IPS DF 6.9 (cell line): ENCODE measurements at places on chromosomes 3 and 15.

GRCh38 chr3:156834962-156835535, 8.9 kb downstream of the LEKR1 start:
- DNase-seq: no peak

DNA sequence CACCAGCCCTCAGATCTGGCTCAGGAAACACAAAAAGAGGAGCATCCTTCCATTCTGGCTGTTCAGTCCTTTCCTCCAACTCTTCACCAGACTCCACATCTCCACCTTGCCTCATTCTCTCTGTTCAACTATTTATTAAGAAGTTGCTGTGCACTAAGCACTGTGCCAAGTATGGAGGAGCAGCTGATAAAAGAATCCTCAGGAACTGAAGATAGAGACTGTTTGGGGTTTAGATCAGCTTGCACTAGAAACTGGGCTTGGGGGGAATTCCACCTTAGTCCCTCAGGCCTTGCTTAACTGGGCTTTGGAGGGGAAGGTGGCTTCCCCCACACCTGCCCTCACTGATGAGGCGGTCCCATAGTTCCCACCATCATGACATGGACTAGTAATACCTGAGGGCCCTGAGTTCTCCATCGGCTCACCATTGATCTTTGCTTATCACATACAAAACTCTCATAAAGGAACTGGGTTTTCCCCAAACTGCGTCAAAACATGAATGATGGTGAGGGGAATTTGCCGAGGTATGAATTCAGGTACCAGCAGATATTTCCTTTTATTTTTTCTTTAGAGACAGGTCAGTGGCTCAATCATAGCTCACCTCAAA, 1.7 kb upstream of the CCR8 start:
- DNase-seq: no peak

DNA sequence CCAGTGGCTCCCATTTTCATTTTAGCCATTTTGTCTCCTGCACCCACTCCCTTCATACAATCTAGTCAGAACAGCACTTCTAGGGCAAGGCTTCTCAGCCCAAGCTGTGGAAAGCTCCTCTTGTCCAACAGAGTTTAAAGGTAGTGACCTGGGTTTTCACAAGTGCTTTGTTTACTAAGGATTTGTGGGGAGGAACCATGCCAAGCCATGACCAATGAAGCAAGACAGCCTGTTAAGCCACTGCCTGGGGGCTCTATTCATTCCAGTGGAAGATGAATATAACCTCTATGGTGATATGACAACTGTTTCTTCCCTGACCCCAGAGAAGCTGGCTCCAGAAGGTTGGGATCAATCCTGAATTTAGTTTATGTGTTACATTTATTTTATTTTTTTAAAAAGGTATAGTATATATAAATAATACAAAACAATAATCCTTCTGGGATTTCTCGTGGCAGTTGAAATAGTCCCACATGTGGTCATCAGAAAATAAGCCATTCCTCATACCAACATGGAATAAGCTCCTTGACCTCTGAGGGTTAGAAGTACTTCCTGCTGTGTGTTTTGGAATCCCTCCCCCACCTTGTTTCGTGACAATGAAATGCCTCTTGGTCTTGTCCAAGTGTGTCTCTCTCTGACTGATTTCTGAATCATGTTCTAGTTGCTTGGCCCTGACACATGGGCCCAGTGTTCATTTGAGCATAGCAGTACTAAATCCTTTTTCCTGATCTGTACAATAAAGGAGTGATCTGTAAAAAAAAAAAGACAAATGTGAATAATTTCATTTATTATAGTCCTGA, 13.3 kb upstream of the THUMPD3 start:
- no peak for DNase-seq

DNA sequence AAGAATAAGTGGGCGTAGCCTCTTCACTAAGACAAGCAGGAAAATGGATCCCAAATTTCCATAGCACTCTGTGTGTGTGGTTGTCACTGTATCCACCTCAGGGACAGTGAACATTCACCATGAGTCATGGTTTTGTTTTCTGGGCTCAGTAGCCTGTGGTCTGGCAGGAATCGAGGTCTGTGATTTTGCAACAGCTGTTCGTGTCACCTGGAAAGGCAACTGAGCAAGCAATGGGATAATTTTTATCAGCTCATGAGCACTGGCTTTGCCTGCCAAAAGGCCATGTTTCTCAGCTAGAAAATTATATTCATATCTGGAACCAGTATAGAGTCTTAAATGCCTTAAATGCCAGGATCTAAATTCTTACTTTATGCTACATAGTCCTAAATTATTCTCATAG, 60.9 kb downstream of the STRIT1 start:
- no peak for DNase-seq

GRCh38 chr15:53875139-53875538, 103.1 kb upstream of the UNC13C start:
- DNase-seq: no peak

- no peak for DNase-seq
Observed at GRCh38 chr3:57917601-57918000, 90.6 kb upstream of the FLNB start.

GRCh38 chr15:83734487-83734886, 80.6 kb downstream of the ADAMTSL3 start:
- DNase-seq: no peak

DNA sequence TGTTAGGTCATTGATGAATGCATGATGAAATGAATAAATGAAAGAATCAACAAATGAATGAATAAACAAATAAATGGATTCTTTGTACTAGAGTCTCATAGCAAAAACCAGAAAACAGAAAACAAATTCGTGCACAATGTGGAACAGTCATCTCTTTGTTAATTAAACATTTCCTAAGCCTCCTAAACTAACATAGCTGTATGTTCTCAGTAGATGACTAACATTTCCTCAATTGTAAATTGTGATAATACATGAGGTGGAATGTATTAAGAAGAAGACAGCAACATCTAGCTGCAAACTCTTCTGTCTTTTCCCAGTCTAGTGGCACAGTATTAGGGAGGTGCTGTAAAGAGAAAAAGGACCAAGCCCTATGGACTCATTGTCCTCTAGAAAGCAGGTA, 1021.0 kb downstream of the MCTP2 start:
- DNase-seq: no peak

- no peak for DNase-seq
Observed at GRCh38 chr15:73751899-73752805, 999 bp downstream of the INSYN1 start.

DNA sequence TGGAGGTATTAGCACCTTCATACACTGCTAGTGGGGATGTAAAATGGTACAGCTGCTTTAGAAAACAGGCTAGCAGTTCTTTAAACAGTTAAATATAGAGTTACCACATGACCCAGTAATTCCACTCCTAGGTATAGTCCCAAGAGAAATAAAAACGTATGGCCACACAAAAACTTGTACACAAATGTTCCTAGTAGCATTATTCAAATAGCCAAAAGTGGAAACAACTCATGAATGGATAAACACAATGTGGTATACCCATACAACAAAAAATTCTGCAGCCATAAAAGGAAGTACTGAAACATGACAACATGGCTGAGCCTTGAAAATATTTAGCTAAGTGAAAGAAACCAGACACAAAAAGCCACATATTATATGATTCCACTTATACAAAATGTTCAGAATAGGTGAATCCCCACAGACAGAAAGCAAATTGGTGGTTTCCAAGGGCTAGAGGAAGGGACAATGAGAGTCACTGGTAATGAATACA, 40.8 kb upstream of the KLF13 start:
- DNase-seq: no peak

- no peak for DNase-seq
Observed at GRCh38 chr3:186425788-186426730, 64.0 kb upstream of the DGKG start.

DNA sequence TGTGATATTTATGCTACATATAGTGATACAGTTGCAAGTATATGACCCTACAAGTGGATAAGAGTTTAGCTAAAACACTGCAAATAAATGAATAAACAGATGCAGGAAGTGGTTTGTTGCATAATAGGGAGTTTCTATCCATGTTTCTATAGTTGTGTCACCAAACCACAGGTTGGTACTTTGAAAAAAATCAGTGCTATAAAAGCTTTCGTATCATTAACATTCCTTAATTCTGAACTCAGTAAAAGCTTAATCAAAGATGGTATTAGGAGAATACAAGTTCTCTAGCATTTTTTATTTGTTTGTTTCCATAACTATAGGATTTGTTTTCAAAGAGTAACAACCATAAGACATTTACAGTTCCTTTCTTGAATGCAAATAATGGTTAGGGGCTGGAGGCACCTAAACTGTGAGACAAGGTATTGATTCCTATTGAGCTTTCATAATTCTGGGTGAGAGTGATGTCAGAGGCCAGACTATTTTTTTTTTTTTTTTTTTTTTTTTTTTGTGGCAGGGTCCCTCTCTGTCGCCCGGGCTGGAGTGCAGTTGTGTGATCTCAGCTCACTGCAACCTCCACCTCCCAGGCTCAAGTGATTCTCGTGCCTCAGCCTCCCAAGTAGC, 29.6 kb downstream of the CPOX start:
- DNase-seq: no peak
